ENCODE measurements at places on chromosomes 3 and 15.

DNA sequence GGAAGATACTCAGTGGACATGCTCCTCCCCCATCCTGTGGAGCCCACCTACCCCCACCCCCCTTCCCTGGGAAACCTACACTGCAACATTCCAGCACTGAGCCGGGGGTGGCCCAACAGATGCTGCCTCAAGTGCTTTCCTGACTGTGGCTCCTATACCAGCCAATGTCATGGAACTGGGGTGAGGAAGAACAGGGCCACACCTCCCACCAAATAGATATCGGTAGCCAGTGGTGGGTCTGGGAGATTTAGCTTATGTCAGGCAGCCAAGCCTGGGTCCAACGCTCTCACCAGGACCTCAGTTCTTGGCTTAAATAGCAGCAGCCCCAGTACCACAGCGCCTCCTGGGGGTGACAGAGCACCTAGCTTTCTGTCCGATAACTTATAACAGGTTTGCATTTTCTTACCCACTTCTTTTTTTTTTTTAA lies 30.3 kb downstream of the CDC25A start:
- DNase-seq, result peak; percentile 61

- no peak for DNase-seq
These were observed 19.2 kb downstream of the EXOSC7 start for GRCh38 chr3:44995142-44995770.

DNA sequence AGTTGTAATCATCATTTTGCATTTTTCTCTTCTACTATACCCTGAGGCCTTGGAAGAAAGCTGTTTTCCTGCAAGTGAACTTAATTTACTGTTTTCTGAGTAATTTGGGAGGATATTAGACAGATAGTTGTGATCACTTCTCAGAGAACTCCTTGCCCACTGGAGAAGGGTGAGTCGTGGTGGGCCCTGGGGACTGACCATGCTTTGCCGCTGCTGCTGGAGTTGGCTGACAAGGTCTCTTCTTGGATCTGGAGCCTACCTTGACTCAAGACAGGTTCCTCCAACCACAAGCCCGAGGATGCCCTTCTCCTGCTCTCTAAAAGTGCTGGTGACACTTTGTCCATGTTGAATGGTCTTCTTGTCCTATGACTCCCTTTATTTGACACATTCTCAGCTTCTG lies 68.4 kb downstream of the KCNAB1 start:
- no peak for DNase-seq

DNA sequence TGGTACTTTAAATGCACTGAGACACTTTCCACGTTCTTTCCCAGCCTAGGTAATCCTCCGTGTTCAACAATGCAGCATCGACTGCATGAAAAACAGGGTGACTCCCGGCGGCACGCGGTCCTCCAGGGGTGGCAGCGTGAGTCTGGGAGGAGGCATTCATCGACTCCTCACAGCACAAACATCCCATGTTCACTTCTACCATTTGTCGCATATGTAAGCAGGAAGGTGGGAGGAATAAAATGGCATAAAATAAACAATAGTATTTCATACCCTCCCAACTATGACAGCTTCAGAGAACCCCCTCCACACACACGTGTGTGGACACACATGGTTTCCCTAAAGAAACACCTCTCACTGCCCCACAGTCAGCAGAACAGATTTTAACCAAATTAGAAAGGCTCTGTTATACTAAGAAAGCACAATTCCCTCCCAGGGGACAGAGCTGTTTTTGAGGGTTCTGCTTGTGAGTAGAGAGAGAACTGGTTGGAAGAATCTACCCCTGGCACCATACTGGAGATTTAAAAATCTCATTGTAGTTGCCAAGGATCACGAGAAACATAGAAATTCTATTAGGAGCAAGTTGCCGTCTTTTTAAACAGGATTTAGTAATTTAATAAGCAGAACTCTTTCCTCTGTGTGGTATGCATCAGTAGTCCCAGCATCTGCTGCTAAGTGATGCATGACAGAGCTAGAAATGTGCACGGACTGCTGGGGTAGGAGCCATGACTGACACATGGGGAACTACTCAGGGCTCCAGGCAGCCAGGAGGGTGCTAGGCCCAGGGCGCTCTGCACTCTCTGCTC lies 6.0 kb downstream of the FAM43A start:
- DNase-seq, result no peak

Measured in activated T-cell treated with anti-CD3 and anti-CD28 coated beads, Interleukin-2, amount 50 U/mL, for 48 hours (primary cell).